ENCODE measurements at places on chromosomes 3 and 15. TPM values are rescaled to one million over a fixed set of nuclear protein-coding genes. Genes with fewer than 3 reads are reported as not detected.

DNA sequence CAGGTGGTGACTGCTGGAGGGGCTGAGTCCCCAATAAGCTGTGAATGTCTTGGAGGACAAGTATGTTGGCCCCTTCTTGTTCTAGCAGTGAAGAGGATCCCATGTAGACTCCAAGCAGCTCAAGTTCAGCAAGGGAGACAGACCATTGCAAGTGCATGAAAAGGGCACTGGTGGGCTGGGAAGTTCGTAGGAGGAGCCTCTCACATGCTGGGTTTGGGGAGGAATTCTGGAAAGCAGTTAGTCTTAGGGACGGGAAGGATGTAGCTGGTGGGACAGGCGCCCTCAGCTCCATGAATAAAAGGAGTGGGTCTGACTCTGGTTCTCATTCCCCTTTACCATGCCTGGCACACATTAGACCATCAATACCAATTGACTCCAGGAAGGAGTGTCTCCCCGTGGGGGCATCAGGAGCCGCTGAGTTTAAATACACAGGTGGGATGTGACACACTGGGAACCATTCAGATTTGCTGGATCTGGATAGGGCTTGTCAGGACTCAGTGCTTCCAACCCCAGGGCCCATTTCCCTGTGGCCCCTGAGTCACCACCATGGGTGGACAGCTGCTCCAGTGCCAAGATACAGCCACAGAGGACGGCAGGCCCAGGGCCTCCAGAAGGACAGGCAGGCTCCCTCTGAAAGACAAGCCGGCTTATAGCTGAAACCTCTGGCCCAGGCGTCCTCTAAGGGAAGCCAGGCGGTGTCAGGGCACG lies 552 bp upstream of the XYLB start:
- DNase-seq = no peak

GRCh38 chr15:85625856-85626255 lies 168.9 kb downstream of the KLHL25 start:
- no peak for DNase-seq

DNA sequence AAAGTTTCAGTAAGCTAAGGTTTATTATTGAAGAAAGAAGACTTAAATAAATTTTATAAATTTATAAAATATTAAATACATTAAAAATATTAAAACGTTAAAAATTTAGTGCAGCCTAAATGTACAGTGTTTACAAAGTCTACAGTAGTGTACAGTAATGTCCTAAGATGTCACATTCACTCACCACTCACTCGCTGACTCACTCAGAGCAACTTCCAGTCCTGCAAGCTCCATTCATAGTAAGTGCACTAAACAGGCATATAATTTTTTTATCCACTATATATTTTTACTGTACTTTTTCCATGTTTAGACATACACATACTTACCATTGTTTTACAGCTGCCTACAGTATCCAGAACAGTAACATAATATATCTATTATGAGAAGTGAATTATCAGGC lies 51.5 kb downstream of the TJP1 start:
- no peak for DNase-seq

- no peak for DNase-seq
Measured at GRCh38 chr3:112114576-112115160, 18.4 kb downstream of the GCSAM start.

DNA sequence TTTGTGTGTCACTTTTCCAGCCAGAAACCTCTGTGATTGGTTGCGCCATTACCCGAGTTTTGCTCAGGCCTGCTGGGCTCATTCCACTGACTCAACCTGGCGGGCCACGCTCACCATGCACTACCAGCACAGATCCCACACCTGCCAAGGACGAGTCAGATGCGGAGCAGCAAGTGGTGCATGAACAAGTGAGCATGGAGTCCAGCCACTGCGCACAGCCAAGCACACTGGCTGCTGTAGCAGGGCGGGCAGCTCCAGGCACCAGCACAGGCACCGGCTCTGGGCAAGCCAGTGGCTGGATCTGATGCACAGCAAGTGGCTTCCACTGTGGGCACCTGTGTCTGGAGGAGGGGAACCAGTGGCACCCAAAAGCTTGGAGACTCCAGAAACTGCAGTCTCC lies 110.4 kb downstream of the CBLB start:
- no peak for DNase-seq

ATP13A4 gene
- total RNA-seq = 284 TPM

C3orf85 gene
- not detected for total RNA-seq

All from upper lobe of left lung (tissue), 6 donors.